Activated CD4-positive, alpha-beta memory T cell treated with anti-CD3 and anti-CD28 coated beads for 36 hours (primary cell): ENCODE measurements at places on chromosomes 7 and 10. TPM values are rescaled to one million over a fixed set of nuclear protein-coding genes. Genes with fewer than 3 reads are reported as not detected.

- peaks cover 4% of the 10 kb centered on the region for H3K27me3 ChIP-seq
- H3K4me3 ChIP-seq = no peak overlapping the region
- peaks cover 6% of the 10 kb centered on the region for H3K4me1 ChIP-seq
- no peak overlapping the region for H3K27ac ChIP-seq
These were observed 9.5 kb upstream of the SMC3 start for GRCh38 chr10:110558041-110558440.

GRCh38 chr7:63014792-63015191 is 983.9 kb upstream of the ZNF722 start:
- no peak overlapping the region for H3K27ac ChIP-seq
- H3K4me3 ChIP-seq = no peak overlapping the region
- no peaks in the 10 kb centered on the region for H3K27me3 ChIP-seq
- no peaks in the 10 kb centered on the region for H3K4me1 ChIP-seq

DNA sequence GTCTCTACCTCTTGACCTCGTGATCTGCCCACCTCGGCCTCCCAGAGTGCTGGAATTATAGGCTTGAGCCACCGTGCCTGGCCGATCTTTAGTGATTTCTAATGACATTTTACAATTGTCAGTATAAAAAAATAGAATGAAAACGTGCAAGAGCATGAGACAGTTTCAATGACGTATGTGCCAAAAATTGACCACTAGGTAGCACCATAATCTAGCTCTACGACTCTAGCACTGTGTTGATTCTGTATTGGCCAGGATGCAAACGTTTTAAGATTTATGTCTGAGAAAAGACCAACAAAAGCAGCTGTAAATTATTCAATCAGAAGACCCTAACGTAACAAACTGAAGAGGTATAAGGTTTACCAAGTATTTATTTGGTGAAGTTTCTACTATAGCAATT is 25.4 kb upstream of the EXOC6 start:
- DNase-seq = no peak
- no peak overlapping the region for H3K4me3 ChIP-seq
- no peak overlapping the region for H3K27ac ChIP-seq
- H3K4me1 ChIP-seq = peaks cover 11% of the 10 kb centered on the region
- no peaks in the 10 kb centered on the region for H3K36me3 ChIP-seq

Gene HABP2
- total RNA-seq = not detected

GRCh38 chr10:121734589-121735045 is 136.4 kb upstream of the FGFR2 start:
- H3K27me3 ChIP-seq = peaks cover 36% of the 10 kb centered on the region
- no peak overlapping the region for H3K4me3 ChIP-seq
- H3K27ac ChIP-seq = no peak overlapping the region
- no peak for DNase-seq
- H3K4me1 ChIP-seq = peaks cover 6% of the 10 kb centered on the region
- no peaks in the 10 kb centered on the region for H3K36me3 ChIP-seq

DNA sequence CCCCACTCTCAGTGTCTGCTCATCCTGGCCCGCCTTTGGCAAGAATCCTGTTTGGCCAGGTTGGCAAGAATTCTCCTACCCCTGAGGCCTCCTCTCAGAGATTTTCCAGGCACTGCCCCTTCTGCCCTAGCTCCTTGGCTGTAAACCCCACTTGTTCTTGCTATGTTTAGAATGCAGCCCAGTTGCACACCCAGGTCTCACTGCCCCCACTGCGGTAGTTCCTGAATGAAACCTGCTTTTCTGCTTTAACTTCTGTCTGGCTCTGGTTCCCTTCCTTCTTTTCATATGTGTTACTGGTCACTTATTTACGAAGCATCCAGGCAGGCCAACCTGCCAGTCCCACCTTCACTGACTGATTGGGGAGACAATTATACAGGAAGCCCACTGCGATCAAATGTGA is 576.9 kb downstream of the GLRX3 start:
- no peaks in the 10 kb centered on the region for H3K36me3 ChIP-seq
- no peak overlapping the region for H3K27ac ChIP-seq
- no peaks in the 10 kb centered on the region for H3K27me3 ChIP-seq
- H3K4me3 ChIP-seq = no peak overlapping the region

GRCh38 chr10:91090761-91091529 is 129.5 kb upstream of the PCGF5 start:
- H3K4me1 ChIP-seq = no peaks in the 10 kb centered on the region
- DNase-seq = no peak
- peaks cover 5% of the 10 kb centered on the region for H3K36me3 ChIP-seq
- no peak overlapping the region for H3K27ac ChIP-seq

DNA sequence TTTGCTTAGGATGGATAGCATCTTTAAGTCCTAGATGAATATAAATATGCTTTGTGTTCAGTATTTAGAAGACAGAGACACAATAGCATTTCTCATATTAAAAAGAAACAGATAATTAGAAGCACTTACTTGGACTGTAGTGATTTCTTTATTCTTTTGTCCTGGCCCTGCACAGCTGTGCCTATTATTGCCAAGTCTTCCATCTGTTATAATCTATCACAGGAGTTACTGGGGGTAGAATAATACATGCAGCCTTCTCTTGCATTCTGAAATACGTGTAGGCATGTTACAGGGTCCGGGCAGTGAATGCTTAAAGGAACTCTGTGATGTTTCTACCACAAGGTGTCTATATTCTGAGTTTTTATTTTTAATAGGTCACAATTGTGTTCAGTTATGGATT is 461.5 kb upstream of the COBL start:
- no peaks in the 10 kb centered on the region for H3K4me1 ChIP-seq
- H3K27me3 ChIP-seq = no peaks in the 10 kb centered on the region
- no peak overlapping the region for H3K4me3 ChIP-seq
- H3K27ac ChIP-seq = no peak overlapping the region
- no peaks in the 10 kb centered on the region for H3K36me3 ChIP-seq

DNA sequence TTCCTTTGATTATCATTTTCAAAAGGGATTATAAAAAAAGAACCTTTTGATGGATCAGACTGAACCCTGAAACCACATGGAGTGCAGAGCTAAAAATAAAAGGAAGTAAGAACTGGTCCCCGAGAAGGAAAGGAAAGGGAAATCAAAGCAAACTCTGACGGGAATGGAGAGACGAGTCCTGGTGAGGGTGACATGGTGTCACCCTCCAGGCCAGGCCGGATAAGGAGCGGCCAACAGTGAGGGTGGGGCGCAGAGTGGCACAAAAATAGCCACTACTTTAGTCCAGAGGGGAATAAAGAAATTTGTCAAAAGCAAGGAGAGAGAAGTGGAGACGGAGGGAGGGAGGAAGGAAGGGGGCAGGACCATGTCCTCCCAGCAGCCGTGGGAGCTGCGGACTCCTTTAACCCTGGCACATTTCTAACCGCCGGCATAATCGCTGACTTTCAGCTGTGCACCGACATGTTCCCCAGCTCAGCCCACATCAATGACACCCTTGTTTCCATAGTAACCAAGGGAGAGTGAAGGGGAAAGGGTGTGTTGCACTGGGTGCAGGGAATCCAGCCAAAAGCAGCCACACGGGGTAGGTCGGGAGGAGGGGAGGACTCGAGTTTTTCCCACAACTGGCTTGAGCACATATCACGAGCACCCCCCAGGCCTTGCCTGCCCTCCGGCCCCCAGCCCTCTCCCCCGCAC is 29.7 kb downstream of the TRIM8 start:
- no peaks in the 10 kb centered on the region for H3K36me3 ChIP-seq
- peak overlapping the region; percentile 34 for H3K27ac ChIP-seq
- peak; percentile 82 for DNase-seq
- peak overlapping the region; percentile 64 for H3K4me3 ChIP-seq
- H3K4me1 ChIP-seq = peaks cover 33% of the 10 kb centered on the region
